Ovary (tissue), 10 donors: ENCODE measurements at places on chromosomes 7 and 10.

DNA sequence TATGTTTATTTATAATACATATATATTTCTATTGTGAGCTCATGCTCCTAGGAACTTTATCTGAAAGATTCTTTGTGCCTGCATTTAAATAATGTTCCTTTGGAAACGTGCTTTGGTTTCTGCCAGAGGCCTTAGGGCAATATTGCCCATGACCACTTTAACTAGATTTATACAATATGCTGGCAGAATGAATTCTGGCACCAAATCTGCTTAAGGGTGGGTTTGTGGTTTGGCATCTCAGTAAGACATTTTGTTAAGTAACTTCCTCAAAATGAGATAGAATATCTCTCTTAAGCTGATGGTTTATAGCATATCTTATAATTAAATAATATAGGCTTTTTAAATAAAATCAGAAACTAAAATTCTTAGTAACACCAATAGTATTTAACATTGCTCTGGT is 252.9 kb downstream of the RNLS start:
- no peak for DNase-seq

DNA sequence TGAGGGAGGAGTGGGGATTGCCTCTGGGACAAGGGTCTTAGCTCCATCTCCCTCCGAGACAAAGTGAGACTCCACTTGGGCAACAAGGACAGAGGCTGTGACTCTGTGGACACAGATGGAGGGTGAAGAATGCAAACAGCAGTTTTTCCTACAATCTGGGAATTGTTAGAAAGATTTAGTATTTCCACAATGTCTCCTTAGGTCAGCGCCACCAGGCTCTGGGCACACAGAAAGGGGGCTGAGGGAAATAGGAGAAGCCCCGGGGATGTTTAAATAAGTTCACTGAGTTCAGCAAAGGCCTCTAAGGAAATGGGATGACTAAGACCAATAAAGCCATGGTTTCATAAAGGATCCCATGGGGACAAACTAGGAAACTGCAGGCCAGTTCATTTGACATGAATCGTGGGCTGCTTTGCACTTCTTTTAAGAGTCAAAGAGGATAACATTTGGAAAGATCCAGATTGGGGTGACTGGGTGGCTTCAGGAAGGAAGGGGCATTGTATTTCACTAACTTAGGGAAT is 219.8 kb upstream of the GLI3 start:
- no peak for DNase-seq

DNA sequence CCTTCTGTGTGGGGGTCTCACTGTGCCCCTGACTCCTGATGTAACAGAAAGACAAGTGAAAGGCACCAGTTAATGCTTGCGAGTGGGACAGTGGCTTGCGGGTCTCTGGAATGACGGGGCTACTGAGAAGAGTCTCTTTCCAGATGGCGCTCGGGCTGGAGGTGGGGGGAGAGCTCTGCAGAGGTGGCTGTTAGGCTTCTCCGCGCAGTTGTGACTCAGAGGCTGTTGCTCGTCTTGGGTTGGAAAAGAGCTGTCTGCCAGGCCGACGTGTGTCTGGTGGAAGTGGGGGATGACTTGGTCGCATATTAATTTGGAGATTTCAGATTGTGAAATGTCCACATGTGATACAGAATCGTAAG is 27.9 kb upstream of the SH2B2 start:
- DNase-seq: no peak

DNA sequence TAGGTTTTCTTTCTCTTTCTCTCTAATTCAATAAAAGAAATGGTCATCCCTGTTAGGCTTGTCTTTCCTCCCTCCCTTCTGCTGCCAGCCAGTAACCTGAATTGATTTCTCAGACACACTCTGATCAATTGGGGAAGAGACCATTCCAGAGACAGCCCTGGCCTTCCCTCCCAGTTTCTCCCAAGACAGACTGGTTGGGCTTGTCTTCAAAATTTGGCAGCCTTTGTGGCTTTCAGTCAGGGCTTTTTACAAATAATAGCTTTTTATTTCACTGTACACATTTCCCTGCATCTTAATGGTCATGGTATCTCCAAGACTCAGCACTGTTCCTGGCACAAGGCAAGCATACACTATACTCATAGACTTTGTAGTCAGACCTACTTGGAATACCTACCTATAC is 33.9 kb downstream of the BCAP29 start:
- DNase-seq: no peak

- DNase-seq: no peak
These were observed 32.5 kb downstream of the CBX3 start for GRCh38 chr7:26233902-26234511.

DNA sequence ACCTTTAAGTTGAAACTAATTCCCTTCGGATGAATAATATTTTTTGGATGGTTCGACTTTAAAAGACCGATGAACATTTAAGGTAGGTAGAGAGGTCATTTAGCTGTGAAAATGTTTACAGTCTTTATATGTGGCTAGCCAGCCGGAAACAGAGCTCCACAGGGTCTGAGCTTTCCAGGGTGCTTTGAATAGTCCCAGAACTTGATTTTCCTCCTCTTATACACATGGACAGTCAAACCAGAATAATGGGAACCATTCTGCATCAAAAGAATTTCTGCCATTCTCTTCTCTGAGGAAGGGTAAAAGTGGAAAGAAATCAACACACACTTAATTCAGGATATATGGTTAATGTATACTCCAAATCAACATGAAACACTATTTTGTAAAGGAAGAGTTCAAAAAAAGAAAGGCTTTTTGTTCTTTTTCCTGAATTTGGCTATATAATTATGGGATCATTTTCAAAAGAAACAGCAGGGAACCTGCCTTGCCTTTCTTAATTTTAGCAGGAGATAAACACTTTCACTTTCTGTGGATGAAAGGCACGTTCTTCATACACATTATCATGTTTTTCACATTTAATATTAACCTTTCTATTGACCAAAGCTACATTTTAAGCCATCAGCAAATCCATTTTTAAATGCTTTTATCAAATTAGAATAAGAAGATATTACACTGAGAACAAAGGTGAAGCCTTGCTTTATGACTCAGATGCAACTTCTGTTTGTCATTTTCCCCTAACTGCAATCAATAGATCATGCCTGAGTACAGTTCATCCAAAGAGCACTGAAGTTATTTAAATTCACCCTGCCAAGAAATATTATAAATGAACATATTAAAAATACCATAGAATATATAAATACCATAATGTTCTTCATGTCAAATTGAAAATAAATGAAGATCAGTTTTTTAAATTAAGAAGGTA is 307.3 kb downstream of the THSD7A start:
- DNase-seq: no peak

GRCh38 chr10:88980800-88981199 is 9.8 kb upstream of the FAS start:
- no peak for DNase-seq

- DNase-seq: no peak
These were observed at the start of gene MNX1 for GRCh38 chr7:157010588-157011332. MNX1 (minus strand) TSS chr7:157010663; CDS start chr7:157010350, 313 bp downstream.

GRCh38 chr10:110002801-110003523 is 4.8 kb upstream of the ADD3 start:
- no peak for DNase-seq

DNA sequence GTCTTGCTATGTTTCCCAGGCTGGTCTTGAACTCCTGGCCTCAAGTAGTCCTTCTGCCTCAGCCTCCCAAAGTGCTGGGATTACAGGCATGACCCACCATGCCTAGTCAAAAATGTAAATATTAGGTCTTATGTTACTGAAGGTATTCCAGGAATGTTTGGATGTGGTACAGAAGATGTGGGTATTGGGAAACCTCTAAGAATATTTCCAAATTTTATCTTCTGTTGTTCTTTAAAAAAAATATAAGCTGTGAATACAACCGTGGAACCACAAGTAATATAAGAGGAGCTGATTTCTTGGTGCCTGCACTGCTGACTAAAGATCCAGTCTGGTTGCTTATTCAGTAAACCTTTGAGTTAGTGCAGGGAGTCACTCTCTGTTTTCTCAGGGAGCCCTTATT is 178.3 kb downstream of the AUTS2 start:
- DNase-seq: no peak
